ENCODE measurements at places on chromosomes 13 and 19. TPM values are rescaled to one million over a fixed set of nuclear protein-coding genes. Genes with fewer than 3 reads are reported as not detected.

GRCh38 chr19:4600082-4600481 is 39.2 kb upstream of the TNFAIP8L1 start:
- DNase-seq, result no peak

GRCh38 chr19:10105509-10106099 is 558 bp upstream of the PPAN start:
- DNase-seq, result no peak

DNA sequence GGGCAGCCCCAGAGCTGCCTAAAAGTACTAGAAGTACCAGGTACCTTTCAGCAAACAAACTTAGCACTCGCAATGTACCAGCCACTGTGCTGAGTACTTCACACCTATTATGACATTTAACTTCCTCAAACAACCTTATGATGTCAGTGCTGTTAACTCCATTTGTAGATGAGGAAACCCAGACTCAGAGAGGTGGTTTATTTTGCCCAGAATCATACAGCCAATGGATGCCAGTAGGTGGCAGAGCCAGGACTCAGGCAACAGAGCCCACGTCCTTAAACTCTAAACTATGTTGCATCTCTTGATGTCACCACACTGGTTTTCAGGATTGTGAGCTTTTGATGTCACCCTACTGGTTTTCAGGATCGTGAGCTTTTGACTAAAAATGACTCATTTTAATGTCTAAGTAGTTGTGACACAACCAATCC is 78.9 kb downstream of the FLT1 start:
- no peak for DNase-seq

DNA sequence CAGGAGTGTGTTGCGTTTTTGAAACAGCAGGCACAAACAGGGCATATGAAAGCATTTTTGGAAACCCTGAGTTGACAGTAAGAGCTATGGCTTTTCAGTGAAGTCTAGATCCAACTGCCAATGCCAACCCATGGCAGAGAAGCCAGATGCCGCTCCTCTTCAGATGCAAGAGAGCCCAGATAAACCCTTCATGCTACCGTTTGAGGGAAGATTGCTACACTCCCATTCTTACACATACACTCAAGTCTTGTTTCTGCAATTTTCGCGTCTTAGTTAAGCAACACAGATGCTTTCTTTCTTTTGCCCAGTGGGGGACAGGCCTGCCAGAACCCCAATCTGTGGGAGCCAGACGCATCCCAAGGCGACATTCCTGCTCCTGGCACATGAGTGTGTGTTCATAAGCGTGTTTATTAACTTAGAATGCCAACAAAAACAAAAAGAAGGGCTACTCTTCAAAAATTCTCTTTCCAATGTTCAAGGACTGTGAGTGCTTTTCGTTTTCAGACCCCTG is 10.4 kb downstream of the BORCS8 start:
- no peak for DNase-seq

GRCh38 chr13:76570510-76570971 is 315.7 kb downstream of the KCTD12 start:
- DNase-seq, result no peak

GRCh38 chr19:38204728-38205127 is 19.3 kb downstream of the DPF1 start:
- no peak for DNase-seq

DNA sequence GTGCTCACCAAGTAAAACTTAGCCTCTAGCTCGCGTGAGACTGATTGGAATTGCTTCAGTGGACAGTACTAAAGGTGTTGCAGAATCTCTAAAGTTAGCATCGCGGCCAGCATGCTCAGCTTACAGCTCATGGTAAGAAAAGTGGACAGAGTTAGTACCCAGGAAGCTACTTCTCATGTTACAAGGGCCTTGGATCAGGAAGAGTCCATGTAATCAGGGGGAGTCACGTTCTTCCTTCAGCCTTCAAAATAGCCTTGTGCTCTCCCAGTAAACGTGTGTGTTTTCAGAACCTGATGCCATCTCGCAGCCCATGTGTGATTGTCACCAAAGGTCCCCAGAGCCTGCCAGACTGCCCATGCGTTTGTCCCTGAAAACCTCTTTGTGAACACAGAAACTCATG is 195.8 kb upstream of the RNF113B start:
- DNase-seq, result no peak

- peak; percentile 35 for DNase-seq
Observed at GRCh38 chr13:31951215-31951678, 80.3 kb upstream of the FRY start.

- DNase-seq, result no peak
Observed at GRCh38 chr19:12886651-12886968, 391 bp downstream of the KLF1 start.

DNA sequence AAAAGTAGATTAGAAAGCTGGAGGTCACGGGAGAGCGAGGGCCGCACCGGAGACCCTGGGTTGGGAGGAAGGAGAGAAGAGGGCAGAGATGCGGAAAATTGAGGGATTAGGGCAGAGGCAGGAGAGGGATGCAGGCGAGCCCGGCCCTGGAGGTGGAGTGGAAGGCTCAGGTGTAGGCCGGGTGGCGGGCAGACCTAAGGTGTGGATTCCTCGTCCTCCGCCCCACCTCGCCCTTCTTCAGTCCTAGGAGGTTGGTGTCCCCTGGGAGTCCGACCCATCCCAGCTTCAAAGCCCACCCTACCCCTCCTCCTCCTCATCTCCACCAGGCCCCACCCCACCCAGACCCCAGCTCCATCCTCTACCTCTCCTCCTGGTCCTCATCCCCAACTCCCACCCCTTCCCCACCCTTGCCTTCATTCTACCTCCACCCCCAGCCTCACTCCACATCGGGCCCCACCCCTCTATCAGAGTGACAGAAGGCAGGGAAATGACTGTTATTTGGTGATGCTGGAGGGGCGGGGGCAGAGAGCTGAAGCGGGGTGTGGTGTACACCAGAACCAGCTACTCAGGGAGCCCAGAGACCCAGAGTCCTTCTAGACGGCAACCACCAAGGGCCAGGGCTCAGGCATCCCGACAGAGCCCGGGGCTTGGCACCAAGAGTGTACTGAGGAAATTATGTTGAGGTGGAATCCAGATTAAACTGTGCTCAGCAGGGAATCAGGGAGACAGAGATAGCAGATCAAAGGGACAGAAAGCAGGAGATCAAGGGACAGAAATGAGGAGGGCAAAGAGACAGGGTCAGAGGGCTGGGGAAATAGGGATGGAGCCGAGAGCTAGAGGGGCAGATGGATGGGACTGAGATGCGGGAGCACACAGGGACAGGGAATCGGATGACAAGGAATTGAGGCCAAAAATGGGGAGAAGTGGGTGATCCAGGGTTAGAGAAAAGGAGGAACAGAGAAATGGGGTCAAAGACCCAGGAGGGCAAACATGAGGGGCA is 6.4 kb downstream of the ERFL start:
- no peak for DNase-seq

- DNase-seq, result no peak
Observed at GRCh38 chr19:14473073-14473977, 1.8 kb downstream of the PTGER1 start.

DNA sequence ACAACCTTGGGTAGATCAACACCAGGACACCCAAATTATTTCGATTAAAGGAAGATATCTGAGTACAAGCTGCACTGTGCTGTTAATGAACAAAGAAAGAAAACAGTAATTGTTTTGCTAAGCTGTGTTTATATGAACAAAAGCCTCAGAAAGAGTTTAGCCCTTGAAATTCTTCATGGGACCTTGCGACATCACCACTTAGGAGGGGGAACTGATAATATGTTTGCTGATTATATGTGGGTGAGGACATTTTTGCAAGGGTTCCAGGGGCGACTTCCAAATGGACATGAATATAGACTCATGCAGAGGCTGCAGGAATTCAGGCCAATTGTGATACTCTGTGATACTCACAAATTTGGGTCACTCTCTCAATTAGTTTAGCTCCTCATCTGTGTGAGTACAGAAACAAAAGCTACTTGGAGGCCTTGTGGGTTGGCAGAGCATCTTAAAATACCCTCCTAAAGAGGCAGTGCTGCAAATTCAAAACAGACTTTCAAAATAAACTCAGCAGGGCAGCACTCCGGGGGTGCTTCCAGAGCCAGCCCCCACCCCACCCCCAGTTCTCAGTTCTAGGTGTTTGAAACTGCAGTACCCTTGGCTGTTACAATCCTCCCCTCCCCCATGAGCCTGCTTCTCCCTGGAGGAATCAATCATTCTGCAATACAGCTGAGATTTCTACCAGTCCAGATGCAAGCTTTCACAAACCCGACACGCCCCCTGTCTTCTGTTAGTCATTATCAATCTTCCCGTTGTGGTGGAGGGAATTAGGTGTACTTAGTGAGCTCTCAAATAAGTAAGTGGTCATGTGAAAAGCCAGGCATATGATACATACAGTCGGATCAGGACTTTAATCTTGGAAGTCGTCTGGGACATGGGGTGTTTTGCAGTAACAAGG is 97.0 kb upstream of the MBNL2 start:
- DNase-seq, result peak; percentile 39

The IFI30 gene
- 22.4 TPM for total RNA-seq

The NANOS3 gene
- total RNA-seq, result not detected
